Aorta (tissue), 5 donors: ENCODE measurements at places on chromosomes 5 and 9.

DNA sequence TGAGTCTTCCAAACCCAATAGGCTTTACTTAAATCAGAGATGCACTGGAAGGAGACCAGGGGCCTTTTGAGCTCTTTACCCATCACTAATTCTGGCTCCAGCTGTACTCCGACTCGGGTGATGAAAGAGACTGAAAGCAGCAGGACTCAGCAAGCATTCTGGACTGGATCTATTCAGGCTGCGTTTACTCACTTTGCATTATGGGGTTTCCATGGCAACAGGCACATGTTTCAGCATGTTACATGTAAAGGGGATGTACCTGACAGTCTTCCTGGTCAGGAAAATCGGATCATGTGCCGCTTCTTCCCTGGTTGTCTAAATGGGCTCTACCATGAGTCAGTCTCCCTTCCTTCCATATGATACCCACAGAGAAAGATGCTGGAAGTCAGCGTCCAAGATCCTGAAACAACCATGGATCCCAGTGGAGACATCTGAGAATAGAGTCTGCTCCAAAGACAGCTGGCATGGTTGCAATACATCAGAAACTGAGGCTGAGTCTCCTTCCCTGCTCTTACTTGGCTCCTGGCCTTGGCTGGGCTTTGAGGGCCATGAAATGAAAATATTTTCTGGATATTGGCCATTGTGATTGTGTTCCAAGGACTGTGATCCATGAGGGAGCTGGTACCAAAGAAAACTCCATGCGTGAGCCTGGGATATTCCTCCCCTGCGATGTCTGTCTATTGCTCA is 102.5 kb upstream of the TNC start:
- no peaks in the 10 kb centered on the region for H3K36me3 ChIP-seq
- H3K27me3 ChIP-seq = no peaks in the 10 kb centered on the region
- peaks cover 7% of the 10 kb centered on the region for H3K4me1 ChIP-seq
- no peak overlapping the region for H3K4me3 ChIP-seq
- no peak overlapping the region for H3K27ac ChIP-seq

DNA sequence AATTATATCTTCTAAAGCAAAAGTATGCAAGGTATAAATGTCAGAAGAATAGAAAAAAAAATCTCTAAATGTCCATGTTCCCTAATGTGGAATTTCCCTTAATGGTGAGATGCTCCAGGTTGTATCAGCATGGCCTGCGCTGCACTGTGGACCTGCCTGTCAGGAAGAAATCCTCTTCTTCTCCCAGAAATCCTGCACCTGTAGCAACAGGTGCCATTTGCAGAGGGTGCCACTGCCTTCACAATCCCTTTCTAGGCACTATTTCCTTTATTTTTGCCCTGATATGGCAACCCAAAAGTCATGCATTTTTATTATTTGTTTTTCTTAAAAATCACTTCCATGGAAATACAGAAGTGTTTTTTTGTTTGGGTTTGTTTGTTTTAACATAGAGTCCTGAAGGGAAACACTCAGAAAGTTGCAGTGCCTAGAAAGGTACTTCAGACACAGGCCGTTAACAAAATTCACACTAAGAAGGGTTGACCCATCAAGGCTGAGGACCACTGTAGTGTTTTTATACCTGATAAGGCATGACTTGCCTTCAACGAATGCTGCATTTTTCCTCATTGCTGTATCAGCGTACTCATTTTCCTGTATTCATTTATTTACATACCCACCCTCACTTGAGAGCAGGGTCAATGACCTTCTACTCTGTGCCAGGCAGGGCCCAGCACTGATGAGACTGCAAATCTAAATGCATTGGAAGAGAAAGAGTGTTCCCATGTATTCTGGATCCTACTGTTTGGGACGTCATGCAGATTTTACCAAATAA is 177.8 kb downstream of the SNX18 start:
- H3K36me3 ChIP-seq = no peaks in the 10 kb centered on the region
- no peaks in the 10 kb centered on the region for H3K27me3 ChIP-seq
- peaks cover 17% of the 10 kb centered on the region for H3K4me1 ChIP-seq

GRCh38 chr5:33363537-33363936 is 77.2 kb upstream of the TARS1 start:
- no peak overlapping the region for H3K4me3 ChIP-seq
- H3K4me1 ChIP-seq = peaks cover 3% of the 10 kb centered on the region
- no peak for DNase-seq
- H3K27me3 ChIP-seq = no peaks in the 10 kb centered on the region
- no peaks in the 10 kb centered on the region for H3K36me3 ChIP-seq

GRCh38 chr5:9282211-9282610 is 263.7 kb downstream of the SEMA5A start:
- DNase-seq = no peak
- H3K4me3 ChIP-seq = no peak overlapping the region
- no peak overlapping the region for H3K27ac ChIP-seq
- no peaks in the 10 kb centered on the region for H3K36me3 ChIP-seq
- no peaks in the 10 kb centered on the region for H3K27me3 ChIP-seq
- no peaks in the 10 kb centered on the region for H3K4me1 ChIP-seq

DNA sequence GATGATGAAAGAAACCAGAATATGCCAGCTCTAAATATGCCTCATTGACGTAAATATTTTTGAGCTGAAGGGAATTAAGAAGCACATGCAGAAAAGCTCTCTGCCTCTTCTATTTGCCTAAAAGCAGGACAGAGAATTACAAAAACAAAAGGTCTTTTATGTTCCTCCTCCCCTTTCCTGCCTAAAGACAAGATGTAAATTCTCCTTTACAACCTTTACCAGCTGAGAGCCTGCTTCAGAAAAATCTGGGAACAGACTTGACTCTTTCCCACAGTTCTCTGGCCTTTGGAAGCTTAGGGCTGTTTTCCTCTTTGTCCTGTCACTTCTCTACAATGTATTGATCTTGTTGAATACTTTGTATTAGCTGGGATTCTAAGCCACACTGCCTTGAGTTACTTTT is 199.7 kb downstream of the TMC1 start:
- DNase-seq = no peak
- H3K4me3 ChIP-seq = no peak overlapping the region
- no peaks in the 10 kb centered on the region for H3K27me3 ChIP-seq
- no peak overlapping the region for H3K27ac ChIP-seq
- H3K36me3 ChIP-seq = no peaks in the 10 kb centered on the region

- peaks cover 3% of the 10 kb centered on the region for H3K36me3 ChIP-seq
- H3K27ac ChIP-seq = no peak overlapping the region
- no peak overlapping the region for H3K4me3 ChIP-seq
- no peaks in the 10 kb centered on the region for H3K27me3 ChIP-seq
- DNase-seq = no peak
- peaks cover 6% of the 10 kb centered on the region for H3K4me1 ChIP-seq
Observed at GRCh38 chr9:27193886-27194285, 84.9 kb downstream of the TEK start.

- no peak overlapping the region for H3K4me3 ChIP-seq
- H3K27ac ChIP-seq = no peak overlapping the region
- H3K4me1 ChIP-seq = no peaks in the 10 kb centered on the region
- DNase-seq = no peak
- H3K27me3 ChIP-seq = no peaks in the 10 kb centered on the region
- no peaks in the 10 kb centered on the region for H3K36me3 ChIP-seq
Observed at GRCh38 chr5:56090793-56091460, 96.2 kb upstream of the IL6ST start.

GRCh38 chr9:108474356-108474755 is 381.4 kb downstream of the ACTL7B start:
- no peak overlapping the region for H3K4me3 ChIP-seq
- no peak for DNase-seq
- no peak overlapping the region for H3K27ac ChIP-seq
- H3K4me1 ChIP-seq = no peaks in the 10 kb centered on the region
- no peaks in the 10 kb centered on the region for H3K36me3 ChIP-seq

DNA sequence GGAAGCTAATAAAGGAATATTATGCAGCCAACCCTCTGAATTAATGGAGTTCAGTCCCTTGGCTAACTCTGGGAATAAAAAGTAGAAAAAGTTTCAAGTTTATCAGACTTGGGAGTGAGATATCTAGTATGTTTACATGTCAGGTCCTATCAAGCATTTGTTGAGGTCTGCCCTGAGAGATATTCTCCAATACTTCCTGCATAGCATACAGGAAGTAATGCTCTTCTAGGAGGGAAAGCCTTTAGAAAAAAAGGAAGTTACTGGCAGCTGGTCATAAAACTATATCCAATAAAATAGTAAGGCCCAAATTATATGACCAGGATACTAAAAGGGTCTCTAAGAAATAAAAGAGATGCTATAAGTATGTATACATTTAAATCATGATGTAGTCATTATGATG is 594.1 kb upstream of the FTMT start:
- DNase-seq = no peak
- no peaks in the 10 kb centered on the region for H3K36me3 ChIP-seq
- H3K27me3 ChIP-seq = no peaks in the 10 kb centered on the region
- H3K4me1 ChIP-seq = no peaks in the 10 kb centered on the region
- no peak overlapping the region for H3K4me3 ChIP-seq

DNA sequence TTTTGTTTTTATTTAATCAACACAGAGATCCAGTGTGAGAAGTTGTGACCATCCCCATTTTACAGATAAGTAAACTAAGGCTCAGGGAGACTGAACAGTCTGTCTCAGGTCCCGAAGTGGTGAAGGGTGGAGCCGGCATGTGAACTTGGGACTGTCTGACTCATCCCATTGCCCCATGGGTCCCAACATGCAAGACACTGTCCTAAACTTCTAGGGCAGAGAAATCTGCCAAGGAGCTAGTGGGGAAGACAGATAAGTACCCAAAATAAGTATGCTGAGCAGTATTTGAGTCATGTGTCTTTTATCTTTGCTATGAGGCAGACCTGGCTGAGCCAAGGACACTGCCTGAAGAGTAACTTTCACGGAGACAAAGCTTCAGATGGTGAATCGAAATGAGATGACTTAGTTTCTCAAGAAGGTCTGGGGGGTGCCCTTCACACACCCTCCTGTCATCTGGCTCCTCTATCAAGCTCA is 64.3 kb upstream of the SLC25A51 start:
- no peak overlapping the region for H3K4me3 ChIP-seq
- no peak overlapping the region for H3K27ac ChIP-seq
- peaks cover 3% of the 10 kb centered on the region for H3K4me1 ChIP-seq
- no peaks in the 10 kb centered on the region for H3K36me3 ChIP-seq

- no peak overlapping the region for H3K4me3 ChIP-seq
- no peaks in the 10 kb centered on the region for H3K36me3 ChIP-seq
- no peak overlapping the region for H3K27ac ChIP-seq
- H3K27me3 ChIP-seq = no peaks in the 10 kb centered on the region
Observed at GRCh38 chr5:37838152-37838932, 1.5 kb downstream of the GDNF start.

DNA sequence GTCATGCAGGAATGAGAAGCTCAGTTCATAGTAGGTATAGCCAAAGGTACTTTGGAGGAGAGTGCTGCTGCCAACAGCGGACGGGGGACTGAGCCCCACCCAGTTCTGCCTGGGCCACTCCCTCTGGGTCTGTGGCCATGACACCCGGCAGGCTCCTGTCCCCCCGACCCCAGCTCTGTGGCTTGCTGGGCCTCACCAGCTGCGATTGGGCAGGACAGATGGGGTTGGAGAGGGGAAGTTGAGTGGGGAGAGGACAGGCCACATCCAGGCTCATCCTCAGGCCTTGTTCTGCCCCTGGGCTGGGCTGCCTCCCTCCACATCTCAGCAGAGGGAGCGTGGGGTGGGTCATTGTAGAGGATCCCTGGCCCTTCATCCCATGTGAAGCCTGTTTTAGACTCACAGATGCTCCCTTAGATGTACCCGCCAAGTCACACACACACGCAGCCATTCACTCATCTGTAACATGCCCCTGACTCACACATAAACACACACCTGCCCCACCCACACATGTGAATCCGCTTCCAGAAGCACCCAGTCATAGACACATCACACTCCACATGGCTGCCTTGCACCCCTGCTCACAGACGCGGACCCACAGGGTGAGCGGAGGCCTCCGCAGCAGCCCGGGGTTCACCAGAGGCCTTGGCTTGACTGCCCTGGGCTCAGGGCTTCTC is 48.8 kb downstream of the NTNG2 start:
- no peaks in the 10 kb centered on the region for H3K4me1 ChIP-seq
- no peak for DNase-seq
- H3K27me3 ChIP-seq = no peaks in the 10 kb centered on the region
- H3K36me3 ChIP-seq = no peaks in the 10 kb centered on the region
- no peak overlapping the region for H3K27ac ChIP-seq
- H3K4me3 ChIP-seq = no peak overlapping the region

- no peaks in the 10 kb centered on the region for H3K27me3 ChIP-seq
- no peaks in the 10 kb centered on the region for H3K36me3 ChIP-seq
- H3K27ac ChIP-seq = no peak overlapping the region
Observed at GRCh38 chr9:107358986-107359385, 75.9 kb downstream of the RAD23B start.

DNA sequence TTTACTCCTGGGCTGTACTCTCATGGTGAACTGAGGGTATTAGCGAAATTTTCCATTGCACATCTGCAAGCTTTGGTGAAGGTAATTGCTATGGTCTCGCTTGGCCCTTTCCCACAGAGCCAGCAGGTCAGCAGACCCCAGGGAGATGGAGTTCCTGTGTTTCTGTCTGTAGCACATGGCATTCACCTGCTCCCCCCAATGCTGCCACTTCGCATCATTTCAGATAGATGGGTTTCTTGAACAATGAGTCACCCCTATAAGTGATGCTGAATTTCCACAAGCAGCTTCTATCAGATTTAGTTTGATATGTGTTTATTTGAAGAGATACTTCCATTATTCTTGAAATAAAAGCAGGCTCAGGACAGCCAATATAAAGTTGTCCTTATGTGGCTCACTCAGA is 117.8 kb downstream of the ERCC6L2 start:
- DNase-seq = no peak
- H3K4me1 ChIP-seq = no peaks in the 10 kb centered on the region
- H3K27ac ChIP-seq = no peak overlapping the region
- no peaks in the 10 kb centered on the region for H3K36me3 ChIP-seq
- no peak overlapping the region for H3K4me3 ChIP-seq
- H3K27me3 ChIP-seq = no peaks in the 10 kb centered on the region

- H3K4me3 ChIP-seq = no peak overlapping the region
- H3K27ac ChIP-seq = no peak overlapping the region
- H3K4me1 ChIP-seq = peaks cover 3% of the 10 kb centered on the region
Observed at GRCh38 chr5:145948047-145948446, 11.7 kb downstream of the SH3RF2 start.

DNA sequence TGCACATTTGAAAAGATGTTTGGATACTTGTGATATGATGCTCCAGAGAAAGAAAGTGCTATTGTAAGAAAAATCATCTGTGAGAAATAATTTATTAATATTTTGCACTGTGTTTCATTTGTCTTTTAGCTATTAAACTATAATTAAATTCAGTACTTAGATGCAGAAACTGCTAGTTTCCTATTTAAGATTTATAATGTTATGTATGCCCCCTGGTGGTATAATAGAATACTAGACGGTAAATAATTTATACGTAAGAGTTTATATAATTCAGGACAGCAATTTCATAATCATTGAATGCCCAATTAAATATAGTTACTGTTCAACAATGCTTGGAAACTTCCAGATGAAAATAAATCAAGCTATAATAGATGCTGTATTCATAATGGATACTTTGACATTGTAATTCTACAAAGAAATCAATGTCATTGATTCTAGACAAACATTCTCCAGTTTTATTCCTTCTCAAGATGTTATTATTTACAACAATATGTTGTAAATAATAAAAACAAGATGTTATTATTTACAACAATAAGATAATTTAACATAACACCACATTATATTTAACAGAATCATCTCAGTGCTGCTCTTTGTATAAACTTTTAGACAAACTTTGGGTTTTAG is 101.0 kb downstream of the TMEM232 start:
- H3K27me3 ChIP-seq = no peaks in the 10 kb centered on the region
- no peak overlapping the region for H3K27ac ChIP-seq
- H3K36me3 ChIP-seq = no peaks in the 10 kb centered on the region
- H3K4me3 ChIP-seq = no peak overlapping the region
